Activated CD4-positive, alpha-beta T cell treated with anti-CD3 and anti-CD28 coated beads, Interleukin-2, amount 50 U/mL, for 48 hours (primary cell): ENCODE measurements at places on chromosomes 1 and 21.

DNA sequence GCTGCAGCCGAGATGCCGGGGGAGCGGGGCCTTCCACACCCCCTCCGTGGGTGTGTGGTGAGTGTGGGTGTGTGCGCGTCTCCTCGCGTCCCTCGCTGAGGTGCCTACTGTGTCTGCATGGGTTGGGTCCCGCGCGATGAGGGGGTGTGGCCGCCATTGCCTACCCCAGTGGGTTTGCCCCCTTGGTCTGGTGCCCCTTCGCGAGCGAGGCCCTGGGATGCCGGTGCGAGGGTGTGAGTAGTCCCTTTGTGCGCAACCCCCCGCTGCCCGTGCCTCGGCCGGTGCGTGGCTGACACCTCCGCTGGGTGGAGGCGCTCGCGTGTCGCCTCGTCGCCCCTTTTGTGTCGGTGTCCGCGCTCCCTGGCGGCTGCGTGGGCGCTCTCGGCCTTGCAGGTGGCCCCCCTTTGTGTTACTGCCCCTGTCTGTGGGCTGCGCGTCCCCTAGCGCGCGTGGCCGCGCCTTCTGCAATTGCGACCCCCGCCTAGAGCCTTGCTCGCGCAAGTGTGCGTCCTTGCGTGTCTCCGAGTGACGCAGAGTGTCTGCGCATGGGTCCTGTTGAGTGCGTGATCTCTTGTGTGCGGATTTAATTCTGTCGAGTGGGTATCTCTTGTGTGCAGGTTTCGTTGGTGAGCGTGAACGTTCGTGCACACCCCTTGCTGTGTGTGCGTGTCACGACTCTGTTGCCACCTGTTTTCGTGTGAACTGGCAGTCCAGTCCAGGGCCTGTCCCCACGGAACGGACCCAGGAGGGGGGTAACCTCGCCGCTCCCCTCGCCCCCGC, 553 bp downstream of the TTC3 start:
- peak; percentile 65 for DNase-seq

GRCh38 chr1:93801471-93801870, 77.5 kb downstream of the DNTTIP2 start:
- DNase-seq, result no peak

GRCh38 chr1:235632506-235633401, 16.8 kb downstream of the GNG4 start:
- no peak for DNase-seq

DNA sequence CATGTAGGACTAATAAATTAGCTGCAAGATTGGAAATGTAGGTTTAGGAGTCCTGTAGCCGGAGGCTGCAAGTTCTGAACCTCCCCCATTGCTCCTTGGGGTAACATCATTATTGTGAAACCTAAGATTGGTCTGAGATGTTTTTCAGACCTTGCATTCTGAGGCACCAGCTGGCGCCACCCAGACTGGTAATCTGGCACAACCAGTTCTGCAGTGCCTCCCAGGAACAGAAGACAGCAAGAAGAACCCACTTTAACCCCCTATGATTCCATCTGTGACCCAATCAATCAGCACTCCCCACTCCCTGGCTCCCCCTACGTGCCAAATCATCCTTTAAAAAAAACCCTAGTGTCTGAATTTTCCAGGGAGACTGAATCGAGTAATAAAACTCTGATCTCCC, 11.6 kb upstream of the DNAJC6 start:
- no peak for DNase-seq

DNA sequence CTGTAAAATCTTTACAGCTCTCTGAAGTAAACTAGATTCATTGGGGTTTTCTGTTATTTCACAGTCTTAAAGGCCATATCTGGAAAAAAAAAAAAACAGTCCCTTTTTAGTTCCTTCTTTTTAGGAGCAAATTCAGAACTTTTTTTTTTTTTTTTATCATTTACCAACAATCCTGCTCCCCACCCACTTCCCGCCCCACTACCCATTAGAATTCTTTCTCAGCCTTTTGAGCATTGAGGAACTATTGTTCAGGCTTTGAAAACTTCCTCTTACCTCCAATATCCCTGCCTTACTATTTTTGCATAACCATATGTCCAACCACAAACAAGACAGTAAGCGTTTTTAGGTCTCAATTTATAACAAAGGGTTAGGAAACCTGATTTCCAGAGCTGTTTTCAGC, 330.1 kb downstream of the PLPP3 start:
- DNase-seq, result no peak

GRCh38 chr1:7098641-7099040, 313.4 kb downstream of the CAMTA1 start:
- no peak for DNase-seq

DNA sequence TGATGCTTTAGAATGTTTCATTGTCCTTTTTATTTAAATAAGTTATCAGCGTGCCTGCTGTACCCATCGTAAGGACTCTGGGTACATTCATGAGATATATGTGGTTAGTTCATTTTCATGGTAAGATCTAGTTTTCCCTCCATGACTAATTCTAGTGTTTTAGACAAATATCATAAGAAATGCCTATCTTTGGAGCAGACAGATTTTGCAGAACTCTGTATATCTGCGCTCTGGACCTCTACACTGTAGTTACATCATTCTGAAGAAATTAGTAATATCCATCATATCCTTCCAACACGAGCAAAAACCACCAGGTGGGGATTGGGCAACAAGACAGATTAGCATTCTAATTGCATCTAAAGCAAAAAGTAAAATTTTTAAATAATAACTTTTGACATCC, 499.2 kb downstream of the SETD4 start:
- DNase-seq, result no peak

- DNase-seq, result no peak
These were observed 267.8 kb upstream of the SNX7 start for GRCh38 chr1:98393719-98394118.

DNA sequence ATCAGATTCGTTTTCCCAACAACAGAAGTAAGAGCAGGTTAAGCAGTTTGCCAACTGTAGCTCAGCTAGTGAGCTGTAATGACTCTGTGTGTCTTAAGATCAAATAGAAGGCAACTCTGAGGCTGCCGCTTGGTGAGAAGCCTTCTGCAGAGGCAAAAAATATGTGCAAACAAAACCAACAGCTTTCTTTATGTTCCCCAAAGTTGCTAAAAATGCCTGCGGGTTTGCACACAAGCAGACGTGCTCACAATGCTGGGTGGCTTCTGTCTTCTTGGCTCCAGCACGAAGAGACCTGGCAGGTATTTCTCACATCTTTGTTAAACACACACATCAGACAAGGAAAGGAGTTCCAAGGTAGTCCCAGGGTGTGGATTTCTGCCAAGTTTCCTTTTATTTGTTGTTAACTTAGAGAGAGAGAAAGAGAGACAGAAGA, 158.9 kb upstream of the JUN start:
- DNase-seq, result no peak

DNA sequence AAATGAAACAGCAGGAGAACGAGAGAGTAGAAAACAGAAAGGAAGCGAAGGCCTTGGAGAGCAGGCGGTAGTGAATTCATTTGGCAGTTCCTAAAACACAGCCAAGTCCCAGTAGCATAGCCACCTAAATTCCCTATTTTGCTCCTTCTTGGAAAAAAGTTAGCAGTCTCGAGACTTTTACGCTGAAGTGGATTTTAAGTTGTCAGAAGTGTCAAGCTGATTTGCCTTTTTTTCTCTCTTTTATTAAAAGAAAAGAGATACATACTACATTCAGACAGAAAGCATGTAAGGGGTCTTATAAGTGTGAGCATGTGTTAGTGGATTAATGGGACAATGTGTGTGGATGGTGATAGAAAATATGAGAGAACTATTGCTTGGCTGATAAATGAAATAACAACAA, 19.2 kb downstream of the NFIA start:
- DNase-seq, result no peak

DNA sequence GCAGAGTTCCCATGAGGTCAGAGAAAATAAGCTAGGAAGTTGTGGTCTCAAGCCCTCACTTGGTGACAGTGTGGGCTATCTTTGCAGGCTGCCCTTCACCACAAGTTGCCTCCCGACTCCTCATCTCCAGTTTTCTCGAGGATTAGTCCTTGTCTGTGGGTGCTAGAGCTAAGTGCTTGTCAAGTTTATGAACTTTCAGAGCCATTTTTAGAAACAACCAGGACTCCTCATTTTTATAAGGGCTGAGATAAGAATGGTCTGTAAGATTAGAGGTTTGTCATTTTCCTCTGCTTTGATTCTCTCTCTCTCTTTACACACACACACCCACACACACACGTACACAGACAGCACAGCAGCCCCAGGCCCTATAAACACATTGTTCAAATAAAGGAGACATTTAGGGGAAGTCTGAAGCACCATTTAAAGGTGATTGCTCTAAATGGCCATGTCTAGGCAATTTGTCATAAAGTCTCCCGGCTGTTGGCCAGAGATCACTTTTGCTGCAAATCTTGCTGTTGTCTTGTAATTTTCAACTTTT, 127.2 kb downstream of the LACTBL1 start:
- DNase-seq, result no peak

- DNase-seq, result no peak
These were observed 310.9 kb downstream of the KIF26B start for GRCh38 chr1:245465666-245466065.

DNA sequence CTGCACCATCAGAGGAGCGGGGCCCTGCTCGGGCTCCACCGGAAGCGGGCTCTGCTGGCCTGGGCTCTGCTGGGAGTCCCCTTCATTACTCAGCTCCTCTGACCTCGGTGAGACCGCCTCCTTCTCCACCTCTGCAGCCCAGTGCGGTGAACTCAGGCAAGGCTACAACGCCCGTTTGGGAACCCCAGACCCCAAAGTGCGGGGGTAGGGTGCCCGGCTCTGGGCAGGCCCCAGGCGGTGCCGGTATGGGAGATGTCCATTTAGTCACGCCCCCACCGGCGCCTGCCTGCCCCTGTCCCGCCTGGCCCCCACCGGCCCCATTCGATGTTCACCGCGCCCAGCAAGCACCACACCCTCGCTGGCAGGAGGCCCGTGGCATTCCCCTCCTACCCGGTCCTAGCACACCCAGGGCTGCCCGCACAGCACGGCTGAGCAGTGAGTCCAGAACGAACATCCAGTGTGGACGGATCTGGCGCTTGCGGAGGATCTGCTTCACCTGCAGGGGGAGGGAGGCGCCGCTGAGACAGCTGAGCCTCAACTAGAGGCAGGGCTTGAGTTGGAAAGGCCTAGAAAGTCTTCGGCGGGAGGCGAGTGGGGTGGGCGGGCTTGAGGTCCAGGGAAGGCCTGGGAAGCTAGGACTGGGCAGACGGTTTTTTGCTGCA, 10.0 kb downstream of the MAP3K6 start:
- DNase-seq, result peak; percentile 46

DNA sequence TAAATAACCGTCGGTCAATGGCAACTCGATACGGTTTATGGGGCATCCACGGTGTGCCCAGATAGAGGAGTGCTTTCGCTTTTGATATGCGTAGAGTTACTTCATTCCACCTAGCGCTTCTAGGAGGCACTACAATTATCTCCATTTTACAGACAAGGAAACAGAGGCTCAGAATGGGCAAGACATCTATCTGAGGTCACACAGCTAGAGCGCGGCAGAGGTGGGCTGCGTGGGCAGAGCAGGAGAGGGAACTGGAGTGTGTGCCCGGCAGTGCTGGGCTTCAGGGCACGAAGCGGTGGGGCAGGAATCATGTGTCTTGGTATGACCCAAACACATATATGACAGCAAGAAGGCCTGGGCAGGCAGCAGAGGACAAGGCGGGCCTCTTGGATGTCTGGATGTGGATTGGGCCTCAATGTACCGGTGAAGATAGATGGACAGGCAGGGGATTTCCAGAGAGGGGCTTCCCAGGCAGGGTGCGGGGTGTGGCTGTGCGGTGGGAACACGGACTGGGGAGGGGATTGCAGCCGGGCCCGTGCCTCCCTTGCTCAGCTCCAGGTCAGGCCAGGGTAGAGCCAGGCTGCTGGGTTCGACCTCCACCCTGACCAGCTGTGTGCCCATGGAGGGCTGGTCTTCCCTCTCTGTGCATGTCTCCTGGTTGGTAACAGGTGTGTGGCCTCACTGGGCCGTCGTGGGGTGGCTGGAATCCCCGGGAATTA, 21.2 kb downstream of the TP73 start:
- DNase-seq, result no peak

- no peak for DNase-seq
These were observed 1097.5 kb upstream of the TMPRSS15 start for GRCh38 chr21:19501115-19501514.

DNA sequence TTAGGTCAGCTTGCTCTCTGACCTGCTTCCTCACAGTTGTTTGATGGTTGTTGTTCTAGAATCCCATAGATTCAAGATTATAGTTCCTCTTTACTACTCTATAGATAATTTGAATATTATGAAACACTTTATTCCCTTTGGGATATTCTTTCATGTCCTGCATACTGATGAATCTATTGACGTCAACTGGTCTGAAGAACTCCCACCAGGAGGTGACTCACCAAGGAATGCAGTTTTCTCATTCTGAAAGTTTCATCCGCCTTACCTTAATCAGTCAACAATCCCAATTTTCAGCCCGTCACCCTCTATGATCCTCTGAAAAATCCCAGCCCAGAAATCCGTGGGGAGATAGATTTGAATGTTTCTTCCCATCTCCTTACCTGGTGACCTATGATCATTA, 834.1 kb upstream of the PRMT6 start:
- no peak for DNase-seq

DNA sequence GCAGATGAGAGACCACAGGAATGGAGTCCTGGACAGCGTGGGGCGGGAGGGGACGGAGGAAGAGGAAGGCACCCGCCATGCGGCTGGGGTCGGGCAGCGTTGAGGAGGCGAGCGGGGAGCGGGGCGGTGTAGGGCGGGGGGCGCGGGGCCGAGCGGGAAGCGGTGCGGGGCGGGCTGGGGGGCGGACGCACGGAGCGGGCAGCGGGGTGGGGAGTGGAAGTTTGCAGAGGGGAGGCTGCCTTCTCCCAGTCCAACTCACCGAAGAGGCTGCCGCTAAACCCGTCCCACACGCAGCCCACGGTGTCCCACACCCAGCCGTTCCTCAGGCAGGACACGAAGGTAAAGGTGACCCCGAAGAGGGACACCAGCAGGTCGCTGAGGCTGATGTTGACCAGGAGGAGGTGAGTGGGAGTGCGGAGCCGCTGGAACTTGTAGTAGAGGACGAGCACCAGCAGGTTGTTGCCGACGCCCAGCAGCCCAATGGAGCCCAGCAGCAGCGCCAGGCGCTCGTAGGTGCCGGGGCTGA, 483 bp downstream of the CHML start:
- DNase-seq, result peak; percentile 50

GRCh38 chr1:21857840-21858670, 46.0 kb downstream of the LDLRAD2 start:
- DNase-seq, result no peak

- DNase-seq, result no peak
These were observed 7.4 kb upstream of the SVBP start for GRCh38 chr1:42824481-42825035.

DNA sequence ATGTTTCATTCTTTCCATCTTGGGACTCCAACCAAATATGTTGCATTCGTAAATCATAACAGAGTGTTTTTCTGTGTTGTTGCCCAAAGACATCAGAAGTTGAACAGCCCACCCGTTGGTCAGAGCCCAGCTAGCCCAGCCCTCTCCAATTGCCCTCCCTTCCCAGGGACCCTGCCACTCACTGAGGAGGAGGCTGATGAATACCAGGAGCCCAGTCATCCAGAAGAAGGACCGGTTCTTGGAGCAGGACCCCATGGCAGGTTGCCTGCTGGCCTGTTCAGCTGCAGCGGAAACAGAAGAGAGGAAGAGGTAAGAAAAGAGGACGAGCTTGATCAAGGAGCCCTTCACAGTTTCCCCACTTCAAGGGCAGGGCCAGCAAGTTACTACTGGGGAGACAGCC, 172.2 kb upstream of the ETV3 start:
- no peak for DNase-seq

GRCh38 chr1:63328781-63329180, 6.4 kb downstream of the FOXD3 start:
- DNase-seq, result no peak

GRCh38 chr1:212853658-212854057, 4.4 kb upstream of the FLVCR1 start:
- DNase-seq, result no peak

- DNase-seq, result no peak
These were observed 130.5 kb downstream of the RHOU start for GRCh38 chr1:228865627-228866330.
